ENCODE measurements at places on chromosomes 12 and 14.

DNA sequence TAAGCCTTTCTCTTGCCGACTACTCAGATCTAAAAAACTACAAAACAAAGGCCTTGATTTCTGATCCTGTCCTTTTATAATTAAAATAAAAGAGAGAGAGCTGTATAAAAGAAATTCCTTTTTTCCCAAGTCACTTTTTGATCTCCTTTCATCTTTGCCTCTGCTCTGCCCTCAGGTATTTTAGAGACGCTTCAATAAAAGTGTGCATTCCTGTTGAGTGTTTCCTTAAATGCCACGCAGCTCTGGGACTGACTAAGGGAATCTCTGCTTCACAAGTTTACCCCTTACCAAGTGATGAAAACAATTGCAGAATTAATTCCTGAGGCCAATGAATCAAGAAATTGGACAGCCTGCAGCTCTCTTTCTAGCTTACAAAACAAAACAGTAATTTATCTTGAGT lies 1109.8 kb downstream of the TMTC2 start:
- DNase-seq, result no peak

- no peak for DNase-seq
Measured at GRCh38 chr12:74551291-74551690, 13.7 kb downstream of the ATXN7L3B start.

- no peak for DNase-seq
Measured at GRCh38 chr12:26331136-26331535, 135.8 kb downstream of the SSPN start.

- no peak for DNase-seq
Measured at GRCh38 chr12:2329661-2330210, 276.9 kb downstream of the CACNA1C start.

DNA sequence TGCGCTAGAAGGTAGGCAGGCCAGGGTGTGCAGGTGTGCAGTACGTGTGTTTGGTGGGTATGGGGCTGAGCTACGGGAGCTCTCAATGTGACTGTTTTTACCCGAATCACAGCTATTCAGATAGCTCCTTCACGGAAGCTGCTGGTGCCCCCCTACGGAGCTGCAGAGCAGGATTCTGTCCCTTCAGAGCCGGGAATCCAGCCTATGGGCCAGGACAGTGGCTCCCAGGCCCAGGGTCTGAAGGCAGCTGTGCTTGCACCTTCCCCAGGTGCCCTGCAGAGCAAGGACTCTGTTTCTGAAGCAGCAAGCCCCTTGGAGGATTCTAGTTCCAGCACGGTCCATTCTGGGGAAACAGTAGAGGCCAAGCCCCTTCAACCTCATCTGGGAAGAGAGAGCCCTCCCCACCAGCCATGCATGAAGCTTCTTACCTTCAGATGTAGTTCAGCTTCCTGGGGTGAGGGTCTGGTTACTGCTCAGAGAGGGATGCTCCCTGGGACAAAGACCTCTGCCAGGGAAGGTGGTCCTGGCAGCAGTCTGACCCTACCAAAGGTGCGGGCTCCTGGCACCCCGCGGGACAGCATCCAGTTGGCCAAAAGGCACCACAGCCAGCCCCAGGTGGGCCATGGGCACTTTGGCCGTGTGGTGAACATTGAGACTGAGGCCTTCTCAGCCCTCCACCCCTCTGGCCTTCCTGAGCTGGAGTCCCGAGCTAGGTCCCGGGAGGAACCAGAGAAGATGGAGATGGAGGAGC lies 29.1 kb downstream of the PLEKHH1 start:
- no peak for DNase-seq

DNA sequence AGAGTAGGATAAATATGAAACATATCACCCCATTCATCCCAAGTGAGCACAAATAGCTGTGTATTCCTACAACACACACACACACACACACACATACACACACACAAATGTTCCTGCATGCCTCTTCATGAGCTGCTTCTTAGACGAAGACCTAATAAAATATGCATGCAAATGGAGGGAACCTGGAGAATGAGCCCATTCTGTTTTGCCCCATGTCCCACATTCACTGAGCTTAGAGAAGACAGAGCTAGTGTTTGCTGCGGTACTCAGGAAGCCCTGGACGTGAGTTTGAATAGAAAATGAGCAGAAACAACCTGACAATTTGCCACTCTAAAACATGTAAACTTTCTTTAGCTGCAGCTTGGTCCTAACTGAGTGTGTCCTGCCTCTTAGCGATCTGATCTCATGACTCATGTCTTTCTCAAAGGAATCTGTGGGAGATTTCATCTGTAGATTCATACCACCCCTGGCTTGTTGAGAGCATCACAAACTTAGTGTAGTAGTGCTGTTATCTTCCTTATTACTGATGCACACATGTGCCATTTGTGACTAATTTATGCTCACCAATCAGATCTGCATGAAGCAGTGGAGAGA lies 86.8 kb downstream of the ITPR2 start:
- DNase-seq, result no peak

DNA sequence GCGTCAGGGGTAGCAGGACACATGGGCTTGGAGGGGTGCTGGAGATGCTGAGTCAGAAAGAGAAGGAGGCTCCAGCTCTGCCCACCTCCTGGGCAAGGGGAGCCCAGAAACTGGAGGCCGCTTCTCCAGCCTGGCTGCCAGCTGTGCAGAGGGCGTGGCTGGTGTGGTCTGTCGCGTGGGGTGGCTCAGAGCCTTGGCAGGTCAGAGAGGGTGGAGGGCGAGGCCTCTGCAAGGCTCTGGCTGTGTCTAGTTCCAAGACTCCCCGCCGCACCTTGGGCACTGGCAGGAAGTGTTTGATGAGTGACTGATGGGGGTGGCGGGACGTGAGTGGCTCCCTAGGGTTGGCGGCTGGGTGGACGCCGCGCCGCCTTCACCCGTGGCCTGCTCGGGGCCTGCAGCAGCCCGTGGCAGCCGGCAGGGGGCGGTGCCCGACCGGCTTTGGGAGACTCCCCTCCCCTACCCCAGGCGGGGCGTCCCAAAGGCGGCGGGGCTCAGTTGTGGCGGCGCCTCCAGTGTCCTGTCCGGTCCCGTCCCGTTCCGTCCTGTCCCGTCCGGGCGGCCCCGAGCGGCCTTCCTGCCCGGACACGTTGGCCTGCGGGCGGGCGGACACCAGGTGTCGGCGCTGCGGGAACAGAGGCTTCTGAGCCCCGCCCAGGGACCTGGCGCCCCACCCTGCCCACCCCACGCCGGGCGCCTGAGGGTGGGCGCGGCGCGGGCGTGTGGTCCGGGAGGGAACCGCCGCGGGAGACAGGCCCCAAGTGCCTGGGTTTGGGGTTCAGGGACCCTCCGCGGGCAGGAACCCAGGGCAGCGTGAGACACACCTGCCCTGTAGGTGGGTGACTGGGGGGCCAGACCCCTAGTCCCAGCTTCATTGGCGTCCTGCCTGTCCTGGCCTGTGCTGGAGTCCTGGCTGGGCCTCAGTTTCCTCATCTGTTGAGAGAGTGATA lies 39.7 kb downstream of the KRT80 start:
- DNase-seq, result no peak

DNA sequence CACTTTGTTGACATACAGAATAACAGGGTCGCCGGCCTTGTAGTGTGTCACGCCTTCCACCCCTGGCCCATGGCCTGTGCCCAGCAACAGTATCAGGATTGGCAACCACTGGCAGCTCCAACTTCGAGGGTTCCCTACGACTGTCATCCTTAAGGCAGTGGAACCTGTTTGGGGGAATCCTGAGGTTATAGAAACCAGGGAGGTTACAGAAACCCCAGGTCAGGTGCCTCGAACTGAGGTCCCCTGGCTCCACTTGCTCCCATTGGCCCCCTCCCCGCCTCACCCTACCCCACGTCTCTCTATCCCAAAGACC lies 412 bp downstream of the TM9SF1 start:
- DNase-seq, result no peak

- no peak for DNase-seq
Measured at GRCh38 chr12:113220593-113221180, 577 bp upstream of the TPCN1 start.

GRCh38 chr14:79971330-79971729 lies 240.0 kb downstream of the DIO2 start:
- no peak for DNase-seq

DNA sequence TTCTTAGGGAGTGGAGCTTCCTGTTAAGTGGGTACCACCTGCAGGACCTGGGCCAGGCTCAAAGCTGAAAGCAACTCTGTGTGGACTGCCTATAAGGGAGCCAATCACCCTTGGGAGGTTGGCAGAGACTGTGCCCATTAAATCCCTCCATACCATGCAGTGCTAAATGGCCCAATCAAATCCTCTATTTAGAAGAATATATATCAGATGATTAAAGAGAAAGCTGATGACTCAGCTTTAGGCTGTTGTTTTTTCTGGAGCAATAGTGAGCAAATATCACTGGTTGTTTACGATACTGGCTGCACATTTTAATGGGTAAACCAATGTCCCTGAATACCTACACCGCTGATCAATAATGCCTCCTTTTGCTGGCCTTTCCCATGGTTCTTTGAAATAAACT lies 101.3 kb downstream of the TMX1 start:
- DNase-seq, result no peak

DNA sequence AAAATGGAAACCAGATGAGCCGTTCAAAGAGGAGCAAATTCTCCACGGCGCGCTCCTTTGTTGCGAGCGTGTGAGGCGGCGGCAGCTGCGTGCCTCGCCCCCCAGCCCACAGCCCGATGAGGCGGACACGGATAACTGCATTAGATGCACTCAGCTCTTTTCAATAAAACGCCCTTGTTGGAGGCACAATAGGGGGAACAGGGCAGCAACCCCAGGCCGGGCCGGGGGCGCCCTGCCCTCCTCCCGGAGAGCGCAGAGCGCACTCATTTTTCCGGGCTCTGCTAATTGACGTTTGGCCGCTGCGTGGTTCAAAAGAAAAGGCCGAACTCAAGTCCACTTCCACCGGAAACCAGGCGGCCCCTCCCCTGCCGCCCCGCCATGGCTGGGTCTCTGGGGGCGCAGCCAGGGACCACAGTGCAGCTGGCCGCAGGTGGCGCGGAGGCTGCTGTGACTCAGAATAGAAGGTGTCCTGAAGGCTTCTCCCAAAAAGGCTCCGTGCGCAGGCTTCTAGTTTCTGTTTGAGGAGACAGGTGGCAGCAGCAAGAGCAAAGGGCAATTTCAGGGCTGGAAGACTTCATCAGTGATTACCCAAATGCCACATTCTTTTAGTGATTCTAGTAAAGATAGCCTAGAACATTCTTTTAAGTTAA lies 29.0 kb upstream of the SMOC1 start:
- DNase-seq, result no peak

- DNase-seq, result no peak
Measured at GRCh38 chr14:69055999-69056788, 77.1 kb upstream of the ACTN1 start.

GRCh38 chr12:104722601-104723534 lies 235.2 kb downstream of the SLC41A2 start:
- DNase-seq, result no peak

- no peak for DNase-seq
Measured at GRCh38 chr14:56561606-56562005, 18.0 kb upstream of the TMEM260 start.

- DNase-seq, result no peak
Measured at GRCh38 chr12:24281341-24281740, 331.9 kb upstream of the SOX5 start.

GRCh38 chr14:103735815-103736545 lies 20.4 kb downstream of the ZFYVE21 start:
- no peak for DNase-seq

DNA sequence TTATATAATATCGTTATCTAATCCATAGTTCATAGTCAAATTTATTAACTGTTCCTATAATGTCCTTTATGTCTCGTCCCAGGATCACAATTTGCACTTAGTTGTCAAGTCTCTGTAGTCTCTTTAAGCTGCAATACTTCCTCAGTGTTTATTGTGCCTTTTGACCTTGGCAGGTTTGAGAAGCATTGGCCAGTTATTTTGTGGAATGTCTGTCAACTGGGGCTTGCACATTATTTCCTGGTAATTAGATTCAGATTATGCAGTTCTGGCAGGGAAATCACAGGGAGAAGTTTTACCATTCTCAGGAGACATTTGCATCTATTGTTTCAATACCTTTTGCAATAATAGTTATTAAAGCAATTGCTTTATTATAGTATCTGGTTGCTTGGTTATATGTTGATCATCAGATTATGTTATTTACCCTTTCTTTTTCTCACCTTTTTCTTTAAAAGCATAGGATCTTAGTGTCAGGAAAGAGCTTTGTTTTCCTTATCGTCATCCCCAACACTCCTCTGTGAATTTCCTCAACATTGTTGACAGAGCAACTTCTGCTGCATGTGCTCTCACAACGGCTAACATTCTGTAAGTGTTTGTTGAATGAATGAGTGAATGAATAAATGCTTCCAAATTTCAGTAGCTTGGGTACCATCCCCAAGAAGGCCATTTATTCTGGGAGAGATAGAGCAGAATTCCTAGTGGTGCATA lies 3.7 kb upstream of the ART4 start:
- DNase-seq, result no peak

DNA sequence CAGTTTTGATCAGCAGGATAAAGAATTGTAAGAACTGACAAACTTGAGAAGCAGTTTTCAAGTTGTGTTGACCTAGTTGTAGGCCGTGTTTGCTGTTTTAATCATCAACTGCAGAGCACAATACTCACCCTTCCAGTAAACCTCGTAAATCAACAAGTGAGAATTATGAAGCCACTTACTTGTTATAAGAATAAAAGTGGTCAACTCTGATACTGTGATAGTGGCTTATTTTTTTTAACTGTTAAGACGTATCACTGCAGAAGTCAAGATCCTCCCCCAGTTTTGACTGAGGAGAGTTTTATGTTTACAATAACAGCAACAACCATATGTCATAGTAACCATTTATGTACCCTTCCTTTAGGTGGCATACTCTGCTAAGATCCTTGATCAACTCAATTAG lies 100.8 kb upstream of the DACT1 start:
- no peak for DNase-seq

- DNase-seq, result no peak
Measured at GRCh38 chr12:65666876-65667275, 157.4 kb upstream of the HMGA2 start.

GRCh38 chr14:63890553-63890952 lies 37.7 kb downstream of the SYNE2 start:
- DNase-seq, result no peak

GRCh38 chr12:128267131-128267622 lies at the start of gene TMEM132C:
TSS of gene TMEM132C (plus strand) at chr12:128267170. CDS start at chr12:128267403, 233 bp downstream.
- no peak for DNase-seq

- DNase-seq, result no peak
Measured at GRCh38 chr12:28742791-28743190, 406.3 kb upstream of the FAR2 start.

Measured in globus pallidus (tissue), 1 donor.